Fibroblast of skin of left quadriceps (primary cell): ENCODE measurements at places on chromosomes 5 and 9.

- DNase-seq = no peak
Measured at GRCh38 chr5:14702238-14702839, 37.8 kb downstream of the OTULIN start.

- DNase-seq = peak; percentile 22
Measured at GRCh38 chr5:16411741-16412455, 53.7 kb downstream of the ZNF622 start.

DNA sequence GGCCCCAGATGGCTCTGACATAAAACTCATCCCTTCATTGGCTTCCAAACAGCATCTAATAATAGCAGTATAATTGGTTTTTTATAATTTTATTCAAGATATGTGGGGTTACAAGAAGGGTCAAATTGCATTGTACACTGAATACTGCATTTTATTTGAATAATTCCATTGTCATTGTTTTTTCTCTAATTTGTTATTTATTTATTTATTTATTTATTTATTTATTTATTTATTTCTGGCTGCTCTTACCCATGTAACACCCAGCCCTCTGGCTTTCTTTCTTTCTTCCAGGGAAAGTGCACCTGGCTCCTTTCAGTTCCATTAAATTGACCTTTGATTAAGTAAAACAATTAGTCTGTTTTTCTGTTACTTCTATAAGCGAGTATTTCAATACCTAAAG lies 210.1 kb downstream of the CDH9 start:
- no peak for DNase-seq

DNA sequence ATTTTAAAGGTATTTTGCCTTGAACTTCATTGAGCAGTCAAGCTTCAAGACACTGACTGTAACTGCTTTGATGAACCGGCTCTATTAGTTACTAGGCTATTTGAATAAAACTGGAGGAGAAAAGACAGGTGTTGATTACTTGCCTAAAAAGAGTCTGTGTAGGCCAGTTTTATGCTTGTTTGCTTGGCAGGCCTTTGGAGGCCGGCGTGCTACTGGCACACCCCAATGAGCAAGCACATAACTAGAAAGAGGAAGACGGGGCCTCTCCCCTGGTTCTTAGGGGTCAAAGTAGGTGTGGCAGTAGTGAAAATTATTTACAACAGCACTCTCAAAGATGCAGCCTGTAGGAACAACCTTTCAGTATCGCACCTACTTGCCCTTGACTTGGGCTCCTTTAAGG lies 2.1 kb upstream of the ZFR start:
- DNase-seq = no peak

- DNase-seq = no peak
Measured at GRCh38 chr9:127457191-127457878, 6.0 kb downstream of the LRSAM1 start.

- DNase-seq = no peak
Measured at GRCh38 chr9:2621722-2622460, at the start of gene VLDLR. Gene VLDLR (plus strand): TSS chr9:2621787. CDS start chr9:2622190, 403 bp downstream.

GRCh38 chr9:82424599-82425120 lies 436.1 kb downstream of the SPATA31D1 start:
- DNase-seq = no peak

DNA sequence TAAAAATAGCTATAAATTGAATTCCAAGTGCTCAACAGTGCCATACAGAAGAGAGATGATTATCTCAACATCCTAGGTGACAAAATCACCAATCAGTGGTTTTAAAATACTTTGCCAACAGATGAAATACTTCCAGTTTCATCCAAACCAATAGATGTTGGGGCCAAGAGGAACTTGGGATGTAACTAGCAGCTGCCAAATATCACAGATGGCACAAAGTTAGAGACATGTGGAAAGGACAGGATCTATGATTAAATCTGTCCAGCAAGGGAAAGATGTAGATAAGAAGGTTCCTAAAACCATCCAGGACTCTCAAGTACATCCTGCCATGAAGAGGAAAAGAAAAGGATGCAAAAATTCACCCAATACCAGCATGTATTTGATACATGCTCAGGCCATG lies 23.8 kb downstream of the TRPM3 start:
- DNase-seq = no peak

DNA sequence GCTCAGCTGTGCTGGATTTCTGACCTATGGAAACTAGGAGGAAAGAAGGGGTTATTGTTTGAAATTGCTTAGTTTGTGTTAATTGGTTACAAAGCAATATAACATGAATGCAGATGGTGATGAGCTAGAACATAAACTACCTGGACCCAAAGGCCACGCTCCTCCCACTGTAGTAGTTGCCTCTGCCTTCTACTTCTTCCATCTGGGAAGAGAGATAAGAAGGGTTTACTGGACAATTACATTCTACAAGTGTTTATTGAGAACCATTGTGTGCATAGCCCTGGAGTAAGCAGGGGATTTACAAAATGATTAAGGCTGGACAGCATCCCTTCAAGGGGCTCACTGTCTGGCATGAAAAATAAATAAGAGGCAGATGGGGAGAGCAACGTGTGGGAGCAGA lies 355.3 kb upstream of the TRPC7 start:
- no peak for DNase-seq

DNA sequence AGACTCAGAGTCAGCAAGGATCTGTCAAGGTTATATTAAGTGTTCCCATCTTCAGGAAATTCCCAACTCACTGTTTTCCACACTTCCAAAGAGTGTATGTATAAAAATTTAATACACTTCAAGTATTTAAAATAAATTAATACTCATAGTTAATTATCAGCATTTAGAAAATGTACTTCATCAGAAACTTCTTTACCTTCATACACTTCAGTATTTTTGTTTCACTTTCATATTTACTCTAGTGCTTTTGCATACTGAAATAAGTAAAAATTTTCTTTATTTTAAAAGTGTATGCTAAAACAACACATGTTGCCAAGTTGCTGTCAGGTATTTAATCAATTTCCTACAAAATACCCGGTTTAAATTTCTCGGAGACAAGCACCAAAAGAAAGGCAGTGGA lies 16.5 kb downstream of the RICTOR start:
- no peak for DNase-seq

- no peak for DNase-seq
Measured at GRCh38 chr9:2208991-2209390, 193.8 kb downstream of the SMARCA2 start.

- no peak for DNase-seq
Measured at GRCh38 chr9:105355781-105356180, 92.1 kb upstream of the FSD1L start.

DNA sequence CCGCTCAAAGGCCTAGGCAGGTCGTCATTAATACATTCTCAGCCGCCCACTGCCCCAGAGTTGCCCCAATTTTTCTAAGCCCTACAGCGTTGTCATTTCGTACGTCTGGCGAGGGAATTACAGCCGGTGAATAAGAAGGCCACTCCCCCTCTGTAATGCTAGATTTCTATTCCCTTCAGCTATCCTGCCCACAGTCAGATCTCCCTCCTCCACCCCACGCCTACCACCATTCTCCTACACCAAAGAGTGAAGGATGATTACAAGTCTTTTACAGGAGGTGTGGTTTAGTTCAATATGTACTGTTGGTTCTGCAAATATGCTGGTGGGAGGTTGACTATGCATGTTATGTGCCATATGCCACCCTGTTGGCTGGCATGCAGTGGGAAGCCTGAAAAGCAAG lies 83.7 kb upstream of the SMIM15 start:
- no peak for DNase-seq

DNA sequence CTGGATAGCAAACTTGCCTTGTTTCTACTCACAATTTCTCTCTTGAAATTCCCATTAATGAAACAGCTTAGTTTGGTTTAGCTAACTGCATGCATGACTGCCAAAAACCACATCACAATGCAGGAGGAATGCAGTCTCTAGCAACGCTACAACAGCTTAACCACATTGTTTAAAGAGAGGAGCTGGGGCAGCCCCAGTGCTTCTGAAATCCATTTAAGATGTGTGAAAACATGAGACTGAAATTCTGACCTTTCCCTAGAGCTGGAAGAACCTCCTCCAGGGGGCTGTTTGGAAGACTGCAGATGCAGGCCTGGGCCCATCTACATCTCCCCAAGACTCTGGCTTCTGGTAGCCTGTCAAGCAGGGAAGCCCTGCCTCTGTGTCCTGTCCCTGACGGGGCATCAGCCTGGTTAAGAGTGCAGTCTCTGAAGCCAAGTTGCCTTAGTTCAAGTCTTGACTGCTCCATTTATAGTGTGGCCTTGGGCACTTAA lies 157.1 kb downstream of the ZNF462 start:
- peak; percentile 92 for DNase-seq

- DNase-seq = no peak
Measured at GRCh38 chr5:68375540-68375939, 160.0 kb downstream of the PIK3R1 start.

- DNase-seq = no peak
Measured at GRCh38 chr5:110257971-110258370, 468.5 kb downstream of the TMEM232 start.
